ENCODE measurements at places on chromosomes 2 and 18.

GRCh38 chr18:54607213-54608027 lies 16.4 kb downstream of the DYNAP start:
- no peak for DNase-seq

GRCh38 chr2:193141-193671 lies 70.6 kb downstream of the SH3YL1 start:
- DNase-seq, result no peak

DNA sequence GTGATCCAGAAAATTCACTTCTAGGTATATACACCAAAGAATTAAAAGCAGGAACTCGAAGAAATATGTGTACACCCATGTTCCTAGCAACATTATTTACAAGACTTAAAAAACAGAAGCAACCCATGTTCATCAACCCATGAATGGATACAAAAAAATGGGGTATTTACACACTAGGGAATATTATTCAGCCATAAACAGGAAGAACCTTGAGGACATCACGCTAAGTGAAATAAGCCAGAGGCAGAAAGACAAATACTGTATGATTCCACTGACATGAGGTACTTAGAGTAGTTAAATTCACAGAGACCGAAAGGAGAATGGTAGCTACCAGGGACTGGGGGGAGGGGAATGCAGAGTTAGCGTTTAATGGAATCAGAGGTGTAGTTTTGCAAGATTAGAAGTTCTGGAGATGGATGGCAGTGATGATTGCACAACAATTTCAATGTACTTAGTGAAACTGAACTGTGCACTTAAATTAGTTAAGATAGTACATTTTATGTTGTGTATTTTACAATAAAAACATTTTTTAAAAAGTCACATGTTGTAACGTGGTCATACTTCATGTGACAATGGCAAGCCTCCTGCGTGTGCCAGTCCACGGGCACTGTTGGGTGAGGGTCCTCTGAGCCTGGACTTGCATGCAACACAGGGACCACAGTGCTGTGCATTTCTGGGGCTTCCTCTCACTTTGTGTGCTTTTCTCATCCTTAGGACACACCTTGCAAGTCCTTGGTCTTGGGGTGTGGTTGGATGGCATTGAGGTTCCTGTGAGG lies 206.1 kb upstream of the HDAC4 start:
- no peak for DNase-seq

DNA sequence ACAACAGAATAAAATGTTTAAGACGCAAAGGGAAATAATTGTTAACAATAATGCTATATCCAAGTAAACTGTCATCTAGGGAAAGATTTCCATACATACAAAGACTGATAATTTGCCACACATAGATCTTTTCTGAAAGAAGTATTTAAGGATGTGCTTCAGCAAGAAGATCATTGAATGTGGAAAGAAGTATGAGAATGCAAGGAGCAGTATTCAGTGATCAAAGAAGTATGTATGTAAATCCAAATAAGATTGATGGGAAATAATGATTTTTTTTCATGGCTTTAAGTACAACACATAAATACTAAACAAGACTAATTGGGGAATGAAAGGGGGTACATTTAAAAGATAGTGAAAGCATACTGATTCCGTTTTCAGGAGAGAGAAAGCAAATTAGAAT lies 410.4 kb upstream of the HS6ST1 start:
- no peak for DNase-seq

DNA sequence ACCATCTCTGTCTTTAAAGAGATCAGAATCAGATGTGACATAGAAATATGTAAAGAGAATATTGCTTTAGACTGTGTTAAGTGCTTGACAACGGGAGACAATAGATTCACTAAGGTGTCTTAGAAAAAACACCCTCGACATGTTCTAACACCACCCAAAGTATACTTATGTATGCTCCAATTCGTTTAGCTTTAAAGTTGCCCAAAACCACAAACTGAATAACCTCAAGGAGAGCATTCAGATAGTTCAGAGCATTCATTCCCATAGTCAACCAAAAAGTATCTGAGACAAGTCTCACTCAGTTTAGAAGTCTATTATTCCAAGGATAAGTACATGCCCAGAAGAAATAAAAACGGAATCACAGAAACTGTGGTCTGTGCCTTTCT lies 96.4 kb downstream of the KYNU start:
- no peak for DNase-seq

DNA sequence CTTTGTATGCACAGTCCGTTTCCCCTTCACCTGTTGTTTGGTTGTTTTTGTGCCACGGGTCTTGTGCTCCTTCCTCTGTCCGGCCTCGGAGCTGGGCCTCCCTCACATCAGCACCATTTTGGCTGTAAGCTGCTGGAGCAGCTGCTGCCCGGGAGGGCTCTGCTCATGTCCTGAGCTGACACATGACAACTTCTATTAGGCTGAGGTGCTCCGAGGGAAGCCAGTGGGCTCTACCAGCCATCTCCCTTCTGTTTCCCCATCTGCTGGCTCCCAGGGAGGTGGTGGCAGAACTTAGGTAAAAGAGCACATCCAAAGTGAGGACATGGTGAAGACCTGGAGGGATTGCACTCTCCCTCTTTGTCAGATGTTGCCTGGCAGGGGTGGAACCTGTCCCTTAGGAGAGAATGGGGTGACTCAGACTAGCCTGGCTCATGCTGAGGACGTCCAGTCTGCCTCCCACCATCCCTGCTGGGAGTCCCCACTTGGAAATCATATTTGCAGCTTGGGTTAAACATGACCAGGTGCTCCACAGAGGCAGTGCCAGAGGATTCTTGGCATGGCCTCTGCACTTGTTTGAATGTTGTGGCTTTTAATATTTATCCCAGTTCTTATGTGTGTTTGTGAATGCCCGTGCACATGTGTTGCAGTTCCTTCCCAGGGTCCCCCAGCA lies 49.8 kb upstream of the TNP1 start:
- DNase-seq, result no peak

DNA sequence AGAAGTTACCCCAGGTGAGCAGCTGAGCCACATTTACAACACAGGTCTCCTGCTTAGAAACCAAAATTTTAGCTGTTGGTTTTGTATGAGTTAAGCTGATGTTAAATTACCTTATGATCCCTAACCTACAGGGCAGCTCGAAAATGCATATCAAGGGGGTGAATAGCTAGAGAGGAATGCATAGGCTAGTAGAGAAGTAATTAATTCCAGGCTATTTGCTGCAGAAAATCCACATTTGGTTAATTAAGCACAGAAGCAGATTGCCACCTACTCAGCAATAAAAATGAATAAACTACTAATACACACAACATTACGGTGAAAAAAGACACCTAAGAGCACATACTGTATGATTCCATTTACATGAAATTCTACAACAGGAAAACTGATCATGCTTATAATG lies 91.4 kb downstream of the OSBPL1A start:
- DNase-seq, result no peak

- DNase-seq, result no peak
Observed at GRCh38 chr2:76491503-76491902, 780.8 kb upstream of the GCFC2 start.

GRCh38 chr18:3103576-3103975 lies 90.6 kb upstream of the LPIN2 start:
- DNase-seq, result no peak

DNA sequence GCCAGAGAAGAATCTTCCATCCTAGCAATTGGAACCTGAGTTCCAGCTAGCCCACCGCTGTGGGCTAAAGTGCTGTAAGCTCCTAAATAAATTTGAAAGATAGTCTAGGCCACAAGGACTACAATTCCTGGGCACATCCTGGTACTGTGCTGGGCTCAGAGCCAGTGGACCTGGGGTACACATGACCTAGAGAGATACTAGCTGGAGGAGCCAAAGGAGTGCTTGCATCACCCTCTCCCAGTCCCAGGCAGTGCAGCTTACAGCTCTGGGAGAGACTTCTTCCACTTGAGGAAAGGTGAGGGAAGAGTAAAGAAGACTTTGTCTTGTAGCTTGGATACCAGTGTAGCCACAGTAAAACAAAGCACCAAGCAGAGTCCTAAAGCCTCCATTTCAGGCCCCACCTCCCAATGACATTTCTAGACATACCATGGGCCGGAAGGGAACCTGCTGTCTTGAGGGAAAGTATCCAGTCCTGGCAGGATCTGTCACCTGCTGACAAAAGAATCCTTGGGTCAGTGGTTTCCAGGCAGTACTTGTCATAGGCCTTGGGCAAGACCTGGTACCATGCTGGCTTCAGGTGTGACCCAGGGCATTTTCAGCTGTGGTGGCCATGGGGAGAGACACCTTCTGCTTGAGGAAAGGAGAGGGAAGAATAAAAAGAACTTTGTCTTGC lies 89.5 kb downstream of the TMEM185B start:
- DNase-seq, result no peak

GRCh38 chr2:74550231-74550630 lies 3.5 kb downstream of the LOXL3 start:
- DNase-seq, result no peak

DNA sequence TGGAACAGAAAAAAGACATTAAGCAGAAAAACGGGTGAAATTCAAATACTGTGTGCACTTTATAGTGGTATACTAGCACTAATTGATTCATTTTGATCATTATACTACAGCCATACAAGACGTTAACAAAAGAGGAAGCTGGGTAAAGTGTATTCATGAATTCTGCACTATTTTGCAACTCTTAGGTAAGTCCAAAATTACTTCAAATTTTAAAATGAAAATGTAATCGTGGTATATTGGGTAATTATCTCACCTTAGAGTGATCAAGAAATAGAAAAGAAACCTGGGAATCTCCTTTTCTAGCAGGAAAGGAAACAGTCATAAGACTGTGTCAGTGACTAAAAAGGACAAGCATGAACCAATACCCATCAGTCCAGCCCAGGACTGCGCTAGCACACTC lies 5.4 kb downstream of the TGFBRAP1 start:
- no peak for DNase-seq

DNA sequence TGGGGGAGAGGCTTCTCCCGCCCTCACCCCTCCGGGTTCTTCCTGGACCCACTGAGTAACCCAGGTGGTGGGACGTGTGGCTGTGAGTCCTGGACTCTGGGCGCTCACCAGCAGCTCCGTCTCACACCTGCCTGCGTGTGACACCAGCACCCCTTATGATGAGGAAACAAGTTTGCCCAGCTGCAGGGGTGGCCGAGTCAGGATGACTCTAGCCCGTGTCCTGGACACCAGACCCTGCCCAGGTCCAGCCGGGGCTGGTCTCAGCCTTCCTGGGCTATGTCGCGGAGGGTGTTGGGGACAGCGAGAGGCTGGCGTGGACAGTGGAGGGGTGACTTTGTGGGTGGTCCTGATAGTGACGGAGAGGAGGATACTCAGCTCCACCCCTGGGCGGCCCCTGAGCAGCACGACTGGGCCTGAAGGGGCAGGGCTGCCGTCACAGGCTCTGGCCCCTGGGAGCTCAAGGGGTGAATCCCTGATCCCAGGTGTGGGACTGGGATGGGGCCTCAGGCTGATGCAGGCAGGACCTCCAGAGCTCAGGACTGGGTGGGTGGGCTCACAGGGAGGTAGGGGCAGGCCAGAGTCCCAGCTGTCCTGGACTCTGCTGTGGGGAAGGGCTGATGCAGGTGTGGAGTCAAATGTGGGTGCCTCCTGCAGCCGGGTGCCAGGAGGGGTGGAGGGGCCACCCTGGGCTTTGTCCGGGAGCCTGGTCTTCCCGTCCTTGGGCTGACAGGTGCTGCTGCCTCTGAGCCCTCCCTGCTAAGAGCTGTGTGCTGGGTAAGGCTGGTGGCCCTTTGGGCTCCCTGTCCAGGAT lies 3.7 kb downstream of the GPR35 start:
- DNase-seq, result no peak

- DNase-seq, result no peak
Observed at GRCh38 chr2:115880558-115880957, 1438.1 kb downstream of the DPP10 start.

- DNase-seq, result no peak
Observed at GRCh38 chr2:8550937-8551621, 130.8 kb upstream of the ID2 start.

DNA sequence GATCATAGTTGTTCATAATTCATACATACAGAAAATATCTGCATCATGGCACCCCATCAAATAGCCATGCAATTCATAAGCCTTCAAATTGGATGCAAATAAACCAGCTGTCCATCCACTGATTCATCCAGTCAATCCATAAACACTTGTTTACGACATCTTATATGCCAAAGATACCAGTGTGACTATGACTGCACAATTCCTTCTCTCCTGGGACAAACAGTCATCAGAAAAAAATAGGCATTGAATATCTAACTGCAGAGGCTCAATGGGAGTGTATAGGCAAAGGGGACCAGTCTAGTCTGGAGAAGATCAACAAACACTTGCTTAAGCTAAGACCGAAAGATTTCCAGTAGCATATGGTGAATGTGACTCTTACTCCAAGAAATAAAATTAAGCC lies 70.0 kb downstream of the COL4A3 start:
- DNase-seq, result no peak

Measured in dorsolateral prefrontal cortex (tissue), 122 donors.